ENCODE measurements at places on chromosomes 12 and 14.

- no peaks in the 10 kb centered on the region for H3K4me1 ChIP-seq
- H3K4me3 ChIP-seq, result no peak overlapping the region
- DNase-seq, result no peak
Measured at GRCh38 chr14:98290596-98290995, 981.4 kb downstream of the BCL11B start.

DNA sequence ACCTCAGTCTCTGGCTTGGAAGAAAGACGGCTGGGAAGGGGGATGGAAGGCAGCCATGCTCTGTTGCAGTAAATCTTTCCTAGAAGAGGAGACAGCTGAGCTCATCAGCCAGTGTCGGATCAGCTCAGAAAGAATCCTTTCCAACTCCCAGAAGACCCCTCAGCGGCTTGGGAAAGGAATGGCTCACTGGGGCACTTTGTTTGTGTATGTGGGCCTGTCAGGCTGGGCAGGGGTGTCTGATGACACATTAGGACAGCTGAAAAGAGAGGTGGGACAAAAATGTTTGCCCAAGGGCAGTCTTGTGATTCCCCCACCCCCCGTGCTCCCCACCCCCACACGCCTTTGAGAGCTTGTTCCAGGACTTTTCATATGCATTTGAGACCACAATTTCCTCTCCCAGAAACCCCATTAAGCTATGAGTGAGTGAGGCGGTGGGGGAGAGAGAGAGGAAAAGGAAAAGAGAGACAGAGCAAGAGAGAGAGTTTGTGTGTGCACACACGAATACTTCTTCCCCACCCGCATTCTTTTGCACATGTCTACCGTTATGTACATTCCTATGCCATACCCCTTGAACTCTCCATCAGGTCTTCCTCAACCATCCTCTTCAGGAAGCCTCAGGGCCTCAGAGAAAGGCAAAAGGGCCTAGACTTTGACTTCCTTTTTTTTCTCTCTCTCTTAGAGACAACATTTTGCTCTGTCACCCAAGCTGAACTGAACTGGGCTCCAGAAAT, 198.9 kb downstream of the ZFP36L1 start:
- H3K27ac ChIP-seq, result peak overlapping the region; percentile 99
- H3K36me3 ChIP-seq, result no peaks in the 10 kb centered on the region
- H3K4me3 ChIP-seq, result peak overlapping the region; percentile 36

- H3K4me1 ChIP-seq, result peaks cover 11% of the 10 kb centered on the region
- no peaks in the 10 kb centered on the region for H3K27me3 ChIP-seq
- no peak overlapping the region for H3K4me3 ChIP-seq
- H3K36me3 ChIP-seq, result peaks cover 14% of the 10 kb centered on the region
- no peak overlapping the region for H3K27ac ChIP-seq
- DNase-seq, result no peak
Measured at GRCh38 chr14:50668826-50669143, 679 bp upstream of the SAV1 start.

GRCh38 chr12:53572134-53572758, 53.9 kb downstream of the ATF7 start:
- H3K4me3 ChIP-seq, result no peak overlapping the region
- H3K27me3 ChIP-seq, result peaks cover 2% of the 10 kb centered on the region
- no peak for DNase-seq
- H3K36me3 ChIP-seq, result peaks cover 49% of the 10 kb centered on the region
- no peak overlapping the region for H3K27ac ChIP-seq

- H3K4me3 ChIP-seq, result no peak overlapping the region
- H3K36me3 ChIP-seq, result no peaks in the 10 kb centered on the region
Measured at GRCh38 chr14:92755495-92755894, 7.1 kb upstream of the LGMN start.

DNA sequence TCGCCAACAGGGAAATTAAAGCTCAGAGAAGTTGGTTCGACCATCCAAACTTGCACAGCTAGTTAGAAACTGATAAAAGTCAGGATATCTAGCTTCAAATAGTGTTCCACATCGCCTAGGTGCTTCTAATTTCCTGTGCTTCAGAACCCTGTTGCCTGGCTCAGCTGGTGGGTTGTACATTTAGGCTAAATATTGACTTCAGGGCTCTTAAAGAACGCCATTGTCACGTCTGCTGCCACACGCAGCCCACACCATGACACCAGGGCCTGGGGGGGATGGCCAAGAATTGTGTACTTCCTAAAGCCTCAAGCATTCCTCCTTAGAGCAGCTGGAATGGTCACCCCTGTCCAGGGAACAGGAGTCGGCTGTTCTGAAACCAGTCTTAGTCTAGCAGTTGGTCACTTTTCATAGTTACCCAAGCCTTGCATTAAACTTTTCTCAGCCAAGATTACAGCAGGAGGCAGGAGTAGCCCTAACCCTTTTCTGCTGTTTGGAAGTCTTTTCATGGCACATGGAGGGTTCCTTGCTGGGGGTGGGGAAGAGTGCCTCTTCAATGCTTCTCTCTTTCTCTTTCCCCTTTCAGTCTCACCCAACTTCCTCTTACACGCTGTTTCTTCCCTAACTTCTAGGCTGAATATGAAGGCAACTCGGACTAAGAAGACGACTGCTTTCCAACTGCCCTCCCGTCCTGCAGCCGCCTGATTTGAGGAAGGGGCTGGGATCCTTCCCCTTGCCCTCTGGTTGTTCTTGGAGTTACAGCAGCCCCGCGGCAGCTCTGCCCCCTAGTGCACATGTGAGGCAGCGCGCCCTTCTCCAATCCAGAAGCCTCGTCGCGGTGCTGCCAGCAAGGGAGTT, 17.1 kb downstream of the FOS start:
- DNase-seq, result peak; percentile 88
- H3K27me3 ChIP-seq, result peaks cover 7% of the 10 kb centered on the region
- peaks cover 41% of the 10 kb centered on the region for H3K4me1 ChIP-seq
- peak overlapping the region; percentile 77 for H3K4me3 ChIP-seq
- no peaks in the 10 kb centered on the region for H3K36me3 ChIP-seq
- H3K27ac ChIP-seq, result peak overlapping the region; percentile 83

DNA sequence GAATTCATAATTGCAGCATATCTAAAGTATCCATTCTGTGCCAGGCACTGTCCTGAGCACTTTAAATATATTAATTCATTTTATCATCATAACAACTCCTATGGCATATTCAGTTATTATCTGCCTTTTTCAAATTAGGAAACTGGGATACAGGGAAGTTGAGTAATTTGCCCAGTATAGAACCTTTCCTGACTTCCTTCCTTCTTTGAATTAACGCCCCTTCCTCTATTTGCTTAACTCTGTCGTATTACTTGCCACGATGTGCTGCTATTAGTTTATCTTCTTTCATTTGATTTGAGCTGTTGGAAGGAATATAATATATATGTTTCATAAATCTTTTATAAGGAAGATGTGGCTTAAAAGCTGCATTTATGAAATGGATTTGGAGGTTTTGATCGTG, 25.4 kb upstream of the FAM177A1 start:
- no peaks in the 10 kb centered on the region for H3K27me3 ChIP-seq
- peak overlapping the region; percentile 65 for H3K27ac ChIP-seq
- no peak overlapping the region for H3K4me3 ChIP-seq
- no peaks in the 10 kb centered on the region for H3K4me1 ChIP-seq
- H3K36me3 ChIP-seq, result peaks cover 60% of the 10 kb centered on the region

DNA sequence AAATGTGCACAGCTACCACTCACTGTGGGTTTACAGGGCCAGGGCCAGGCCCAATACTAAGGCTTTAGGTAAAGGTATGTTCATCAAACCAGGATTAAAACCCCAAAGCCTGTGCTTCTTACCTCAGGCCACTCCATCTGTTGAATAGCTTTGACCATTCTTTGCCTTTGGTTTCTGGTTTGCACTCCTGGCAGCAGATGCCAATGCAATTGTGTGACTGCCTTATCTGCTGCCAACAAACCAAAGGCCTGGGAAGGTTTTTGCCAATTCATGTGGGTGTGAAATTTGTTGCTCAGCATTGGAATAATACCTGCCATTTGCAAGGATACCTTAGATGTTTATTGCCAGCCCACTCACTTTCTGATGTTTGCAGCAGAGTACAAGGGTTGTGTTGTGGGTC, 221.6 kb downstream of the C12orf75 start:
- no peak for DNase-seq
- no peak overlapping the region for H3K27ac ChIP-seq
- no peak overlapping the region for H3K4me3 ChIP-seq
- peaks cover 40% of the 10 kb centered on the region for H3K4me1 ChIP-seq
- H3K36me3 ChIP-seq, result no peaks in the 10 kb centered on the region
- peaks cover 3% of the 10 kb centered on the region for H3K27me3 ChIP-seq

DNA sequence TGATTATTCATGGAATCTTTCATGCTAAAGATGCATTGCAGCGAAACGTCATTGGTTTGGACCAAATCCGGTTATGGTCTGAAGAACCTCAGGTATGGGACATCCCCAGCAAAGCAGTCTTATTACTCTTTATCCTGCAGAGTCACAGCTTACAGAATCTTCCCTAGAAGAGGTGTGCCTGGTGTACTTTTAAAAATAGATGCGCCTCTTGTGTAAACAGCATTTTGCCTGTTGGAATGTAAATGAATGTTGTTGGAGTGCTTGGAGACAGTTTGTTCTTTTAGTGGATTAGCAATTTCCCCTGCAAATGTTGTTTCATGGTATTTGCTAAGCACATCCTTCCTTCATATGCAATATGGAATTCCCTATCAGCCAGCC, 242.5 kb downstream of the ZFP36L1 start:
- no peak for DNase-seq
- H3K27ac ChIP-seq, result peak overlapping the region; percentile 60
- peaks cover 4% of the 10 kb centered on the region for H3K27me3 ChIP-seq
- peaks cover 94% of the 10 kb centered on the region for H3K4me1 ChIP-seq

DNA sequence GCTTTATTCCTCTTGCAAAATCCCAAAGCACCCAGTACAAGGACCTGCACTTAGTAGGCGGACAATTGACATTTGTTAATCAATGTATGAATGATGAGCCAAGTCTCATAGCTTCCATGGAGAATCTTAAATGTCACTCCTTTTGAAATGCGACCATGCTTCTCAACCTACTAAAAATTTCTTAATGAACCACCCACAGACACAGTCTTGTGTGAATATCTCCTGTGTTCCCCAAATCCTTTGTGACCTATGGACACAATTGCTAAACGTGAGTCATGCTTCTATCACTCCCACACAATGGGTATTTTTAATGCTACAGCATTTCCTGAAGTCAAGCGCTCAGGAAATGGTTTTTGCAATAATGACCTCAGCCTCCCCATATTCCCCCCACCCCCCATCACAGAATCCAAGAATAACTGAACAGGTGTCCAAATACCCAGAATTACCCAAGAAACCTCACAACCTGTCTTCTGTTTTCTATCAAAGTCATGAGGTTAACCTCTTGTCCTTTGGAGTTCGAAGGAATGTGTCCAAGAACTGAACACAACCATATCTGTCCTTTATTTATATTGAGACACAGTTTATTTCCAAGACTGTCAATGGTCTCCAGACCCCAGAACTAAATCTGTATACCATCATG, 163.6 kb upstream of the PLEKHG7 start:
- peaks cover 4% of the 10 kb centered on the region for H3K27me3 ChIP-seq
- H3K4me1 ChIP-seq, result peaks cover 45% of the 10 kb centered on the region
- H3K4me3 ChIP-seq, result no peak overlapping the region

GRCh38 chr12:51591016-51591901, at the start of gene SCN8A:
Gene SCN8A, plus strand, starts transcription at chr12:51591233. Its CDS starts 71,585 bp downstream, at chr12:51662818.
- no peak within 1 kb of the TSS for H3K27ac ChIP-seq
- H3K36me3 ChIP-seq, result no peaks in the 10 kb centered on the region
- H3K4me1 ChIP-seq, result peaks cover 15% of the 10 kb centered on the region
- H3K4me3 ChIP-seq, result peak within 1 kb of the TSS; percentile 91

GRCh38 chr12:28539691-28540323, 349.6 kb downstream of the CCDC91 start:
- H3K27me3 ChIP-seq, result peaks cover 3% of the 10 kb centered on the region
- no peak for DNase-seq
- H3K36me3 ChIP-seq, result no peaks in the 10 kb centered on the region
- no peak overlapping the region for H3K4me3 ChIP-seq

DNA sequence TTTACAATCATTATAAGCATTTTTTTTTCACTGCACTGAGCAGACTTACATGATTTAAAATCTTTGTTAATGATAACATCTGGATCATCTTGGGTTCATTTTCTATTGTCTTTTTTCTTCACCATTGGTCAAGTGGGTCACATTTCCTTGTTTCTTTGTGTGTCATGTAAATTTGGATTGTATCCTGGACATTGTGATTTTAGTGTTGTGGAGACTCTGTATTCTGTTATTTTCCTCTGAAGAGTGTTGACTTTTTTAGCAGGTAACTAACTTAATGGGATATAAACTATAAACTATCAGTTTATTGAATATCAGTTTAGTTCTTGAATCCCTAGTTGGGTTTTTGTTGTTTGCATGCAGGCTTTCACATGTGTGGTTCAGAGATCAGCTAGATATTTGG, 4.0 kb upstream of the UNC79 start:
- H3K4me3 ChIP-seq, result no peak overlapping the region
- H3K4me1 ChIP-seq, result peaks cover 13% of the 10 kb centered on the region
- DNase-seq, result no peak
- no peaks in the 10 kb centered on the region for H3K36me3 ChIP-seq
- no peak overlapping the region for H3K27ac ChIP-seq
- peaks cover 51% of the 10 kb centered on the region for H3K27me3 ChIP-seq

DNA sequence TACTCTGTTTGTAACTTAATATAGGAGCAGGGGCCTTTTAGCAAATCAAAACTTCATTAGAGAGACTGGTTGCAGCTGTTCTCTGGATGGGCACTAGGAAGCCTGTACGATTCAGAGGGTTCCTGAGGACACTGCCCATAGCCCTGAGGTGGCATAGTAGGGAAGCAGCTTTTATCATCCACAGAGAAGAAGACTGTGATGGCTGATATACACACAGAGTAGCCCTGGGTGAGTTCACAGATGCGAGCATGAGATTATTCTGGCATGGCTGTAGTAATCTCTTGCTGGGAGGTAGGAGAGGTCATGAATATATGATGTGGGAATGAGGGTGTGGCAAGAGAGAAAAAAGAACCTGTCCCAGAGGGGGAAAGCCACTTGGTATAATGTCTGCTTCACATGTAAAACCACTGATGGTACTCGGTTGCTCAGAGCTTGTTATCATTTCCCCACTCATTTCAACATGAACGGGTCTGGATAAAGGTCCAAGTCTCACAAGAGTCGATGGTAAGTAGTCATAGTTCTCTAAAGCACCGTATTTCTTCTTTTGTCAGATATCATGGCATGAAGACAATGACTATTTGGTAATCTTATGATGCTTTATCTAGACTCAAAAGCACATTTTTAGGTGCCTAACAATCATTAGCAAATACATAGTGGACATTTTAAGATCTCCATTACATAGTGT, 52.0 kb downstream of the PEBP1 start:
- H3K4me3 ChIP-seq, result no peak overlapping the region
- no peak for DNase-seq
- H3K36me3 ChIP-seq, result no peaks in the 10 kb centered on the region

DNA sequence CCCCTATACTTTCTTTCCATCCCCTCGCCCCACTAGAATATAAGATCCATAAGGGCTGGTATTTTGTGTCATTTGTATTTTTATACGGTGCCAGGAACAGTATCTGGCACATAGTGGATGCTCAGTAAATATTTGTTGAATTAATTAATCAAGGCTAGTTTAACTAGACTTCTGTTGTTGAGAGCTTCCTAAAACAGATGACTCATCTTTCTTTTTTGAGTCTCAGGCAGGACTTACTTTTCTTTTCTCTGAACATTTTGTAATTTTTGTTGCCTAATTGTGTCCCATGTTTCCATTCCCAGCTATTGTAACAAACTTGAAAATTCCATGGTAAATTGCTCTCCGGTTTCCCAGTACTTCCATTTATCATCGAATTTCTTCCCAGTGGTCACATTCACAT, 16.7 kb downstream of the STK38L start:
- H3K4me3 ChIP-seq, result no peak overlapping the region
- DNase-seq, result no peak
- H3K4me1 ChIP-seq, result peaks cover 20% of the 10 kb centered on the region

GRCh38 chr14:101087614-101088394, 184.3 kb upstream of the RTL1 start:
- peak overlapping the region; percentile 80 for H3K27ac ChIP-seq
- DNase-seq, result no peak
- no peaks in the 10 kb centered on the region for H3K4me1 ChIP-seq
- H3K27me3 ChIP-seq, result peaks cover 7% of the 10 kb centered on the region
- no peaks in the 10 kb centered on the region for H3K36me3 ChIP-seq

Data from nephron progenitor cell (in vitro differentiated cells).